ENCODE measurements at places on chromosomes 1 and 21.

DNA sequence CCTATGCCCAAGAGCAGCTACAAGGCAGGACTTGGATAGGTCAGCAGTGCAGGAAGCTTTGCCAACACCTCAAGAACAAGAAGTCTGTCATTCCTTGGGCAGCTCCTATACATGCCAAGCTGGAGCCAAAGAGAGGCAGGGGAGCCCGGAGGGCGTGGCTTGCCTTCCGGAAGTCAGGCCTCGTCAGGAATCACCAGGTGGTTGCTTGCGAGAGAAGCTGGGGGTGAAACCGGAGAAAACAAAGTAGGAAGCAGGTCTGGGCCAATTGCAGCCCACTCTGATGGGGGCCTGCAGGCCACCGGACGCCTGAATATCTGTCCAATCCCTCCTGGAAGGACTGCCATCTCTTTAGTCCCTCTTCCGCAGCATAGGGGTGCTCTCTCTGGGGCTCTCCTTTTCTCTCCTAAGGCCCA, 794 bp upstream of the FAM76A start:
- DNase-seq, result no peak

DNA sequence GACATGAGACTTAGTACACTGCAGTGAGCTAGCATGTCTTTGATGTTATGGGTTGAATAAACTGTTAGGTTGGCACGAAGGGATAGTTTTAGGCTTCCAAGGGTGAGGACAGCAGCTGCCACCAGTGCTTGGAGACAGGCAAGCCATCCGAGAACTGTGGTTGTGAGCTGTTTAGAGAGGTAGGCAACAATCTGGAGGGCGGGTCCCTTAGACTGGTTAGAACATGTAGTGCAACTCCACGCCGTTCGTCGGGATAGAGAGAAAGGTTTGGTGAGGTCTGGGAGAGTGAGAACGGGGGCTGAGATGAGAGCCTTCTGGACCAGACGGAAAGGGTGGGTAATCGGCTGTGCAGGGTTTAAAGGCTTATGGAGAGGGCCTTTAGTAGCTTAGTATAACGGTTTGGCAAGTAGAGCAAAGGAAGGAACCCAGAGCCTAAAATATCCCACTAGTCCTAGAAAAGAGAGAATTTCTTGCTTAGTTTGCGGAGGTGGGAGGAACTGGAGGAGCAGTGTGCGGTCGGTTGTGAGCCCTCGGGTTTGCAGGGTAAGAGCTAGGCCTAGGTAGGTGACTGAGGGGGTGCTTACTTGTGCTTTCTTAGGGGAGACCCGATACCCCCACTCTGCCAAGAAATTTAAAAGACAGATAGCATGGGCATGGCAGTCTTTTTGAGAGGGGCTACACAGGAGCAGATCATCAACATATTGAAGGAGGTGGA, 72.8 kb downstream of the CNST start:
- no peak for DNase-seq

DNA sequence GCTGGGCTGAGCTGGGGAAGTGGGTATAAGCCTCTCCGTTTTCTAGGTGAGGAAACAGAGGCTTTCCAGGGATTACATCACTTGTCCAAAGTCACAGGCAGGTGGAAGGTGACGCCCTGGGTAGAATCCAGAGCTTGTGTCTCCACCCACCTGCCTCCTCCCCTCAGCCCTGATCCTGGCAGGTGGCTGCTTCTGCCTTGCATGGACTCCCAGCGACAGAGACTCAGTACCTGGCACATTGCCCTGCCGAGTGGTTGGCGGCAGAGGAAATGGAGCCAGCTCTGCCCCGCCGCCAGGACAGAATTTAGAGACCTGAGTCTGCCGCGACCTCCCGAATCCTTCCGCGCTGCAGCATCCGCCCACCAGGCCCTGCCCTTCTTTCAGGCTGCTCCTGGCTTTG, 2.1 kb downstream of the PLA2G2E start:
- DNase-seq, result no peak

GRCh38 chr1:170932236-170932635, 3.1 kb upstream of the MROH9 start:
- DNase-seq, result no peak

DNA sequence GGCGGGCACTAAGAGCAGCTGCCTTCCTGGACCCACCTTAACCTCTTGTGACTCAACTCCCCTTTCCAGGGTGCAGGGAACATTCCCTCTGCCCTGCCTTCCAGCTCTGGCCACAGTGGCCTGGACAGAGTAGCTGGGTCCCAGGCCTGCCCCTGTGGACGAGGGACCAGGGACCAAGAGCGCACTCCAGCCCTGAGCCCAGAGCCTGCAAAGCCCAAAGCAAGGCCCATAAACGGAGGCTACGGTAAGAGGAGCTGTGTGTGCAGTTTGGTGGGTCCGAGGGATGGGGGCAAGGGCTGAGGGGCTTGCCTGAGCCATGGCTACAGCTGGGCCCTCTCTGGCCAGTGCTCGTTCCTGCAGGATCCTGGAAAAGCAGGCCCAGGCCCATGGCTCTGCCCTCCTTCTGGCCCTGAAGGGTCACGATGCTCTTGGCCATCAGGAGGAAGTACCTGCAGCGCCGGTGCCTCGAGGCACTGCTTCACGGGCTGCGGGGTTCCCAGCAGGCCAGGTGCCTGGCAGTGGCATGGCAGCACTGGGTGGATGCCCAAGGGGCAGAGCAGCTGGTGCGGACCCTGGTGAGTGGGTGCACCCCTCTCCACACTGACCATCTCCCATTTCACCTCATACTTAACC, 17.8 kb downstream of the MTHFR start:
- no peak for DNase-seq

- no peak for DNase-seq
Measured at GRCh38 chr1:55428231-55428630, 213.1 kb upstream of the USP24 start.

Measured in non-pigmented ciliary epithelial cell (primary cell).